ENCODE measurements at places on chromosomes 3 and 15.

GRCh38 chr3:196638861-196639482 lies 522 bp upstream of the NRROS start:
- DNase-seq: no peak

GRCh38 chr15:72315706-72316370 lies 4.1 kb downstream of the CELF6 start:
- DNase-seq: no peak

DNA sequence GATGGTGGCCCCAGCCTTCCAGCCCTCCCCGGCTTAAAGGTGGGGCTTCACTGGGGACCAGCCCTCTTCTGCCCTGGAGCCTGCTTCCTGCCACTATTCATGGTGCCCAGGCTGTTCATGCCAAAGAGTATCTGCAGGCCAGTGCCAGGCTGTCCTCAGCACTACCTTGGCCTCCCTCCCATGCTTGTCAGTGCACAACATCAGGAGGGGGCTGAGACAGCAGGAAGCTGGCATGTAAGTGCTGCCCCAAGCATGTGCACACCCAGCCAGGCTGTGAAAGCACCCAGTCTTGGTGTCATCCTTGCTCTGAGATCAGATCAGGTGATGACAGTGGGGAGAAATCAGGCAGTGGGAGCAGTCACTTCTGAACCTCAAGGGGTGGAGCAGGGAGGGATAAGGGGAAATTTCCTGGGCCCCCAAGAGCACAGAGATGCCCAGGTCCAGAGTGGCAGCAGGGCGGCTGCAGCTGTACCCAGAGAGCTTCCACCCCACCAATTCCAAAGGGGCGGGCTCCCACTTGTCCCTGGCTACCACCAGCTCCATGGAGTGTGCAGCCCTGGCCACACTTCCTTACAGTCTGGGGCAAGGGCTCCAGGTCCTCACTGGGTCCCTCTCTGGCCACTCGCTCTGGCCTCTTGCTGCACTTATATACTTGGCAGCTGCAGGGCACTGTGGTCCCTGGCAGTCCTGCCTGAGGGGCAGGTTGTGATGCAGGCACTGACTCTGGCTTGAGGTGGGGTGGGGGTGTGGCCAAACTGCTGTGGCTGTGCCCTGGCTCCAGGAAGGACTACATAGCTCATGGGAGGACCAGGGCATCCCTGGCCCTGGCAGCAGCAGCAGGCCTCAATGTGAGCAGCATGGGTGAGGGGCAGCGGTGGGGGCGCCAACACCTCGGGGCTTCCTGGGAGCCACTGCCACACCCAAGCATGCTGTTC lies 91.4 kb upstream of the TNFSF10 start:
- no peak for DNase-seq

GRCh38 chr3:66224220-66224619 lies 3.4 kb downstream of the SLC25A26 start:
- DNase-seq: no peak

- DNase-seq: peak; percentile 42
Observed at GRCh38 chr3:51371943-51372557, 13.0 kb upstream of the MANF start.

GRCh38 chr3:69406163-69406562 lies 20.3 kb upstream of the FRMD4B start:
- no peak for DNase-seq

- DNase-seq: no peak
Observed at GRCh38 chr15:78667578-78668236, 26.7 kb upstream of the CHRNB4 start.

GRCh38 chr15:100650685-100651084 lies 48.3 kb downstream of the ASB7 start:
- DNase-seq: no peak

DNA sequence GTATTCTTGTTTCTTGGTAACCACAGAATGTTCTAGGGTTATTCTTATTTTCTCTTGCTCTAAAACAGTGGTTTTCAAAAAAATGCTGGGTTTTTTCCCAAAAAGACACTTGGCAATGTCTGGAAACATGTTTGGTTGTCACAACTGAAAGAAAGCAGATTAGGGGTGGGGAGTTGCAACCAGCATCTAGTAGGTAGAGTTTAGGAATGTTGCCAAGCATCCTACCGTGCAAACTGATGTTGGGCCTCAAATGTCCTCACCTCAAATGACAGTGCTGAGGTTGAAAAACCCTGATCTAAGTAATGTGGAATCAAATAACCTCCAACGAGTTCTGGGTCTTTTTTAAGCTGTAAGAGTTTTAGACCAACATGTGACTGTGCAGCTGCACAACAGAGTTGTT lies 270.5 kb upstream of the STT3B start:
- no peak for DNase-seq

GRCh38 chr3:117710501-117710900 lies 1000.9 kb downstream of the TUSC7 start:
- no peak for DNase-seq

DNA sequence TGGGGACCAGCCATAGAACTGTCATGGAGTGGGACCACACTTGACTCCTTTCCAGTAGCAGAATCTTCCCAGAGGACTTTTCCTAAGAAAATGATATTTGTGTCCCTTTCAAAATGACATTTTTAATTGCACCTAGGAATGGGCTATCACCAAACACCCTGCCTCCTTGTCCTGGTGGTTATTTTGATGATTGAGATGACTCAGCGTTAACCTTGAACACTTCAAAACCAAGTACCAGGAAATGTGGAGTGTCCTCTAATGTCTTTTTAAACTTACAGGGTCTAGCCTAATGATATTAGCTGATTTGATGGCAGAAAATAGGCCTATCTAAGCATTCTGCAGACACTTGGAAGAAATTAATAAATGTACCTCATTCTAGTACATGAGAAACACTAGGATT lies 90.7 kb downstream of the HHLA2 start:
- DNase-seq: no peak

- no peak for DNase-seq
Observed at GRCh38 chr3:195154793-195155535, 116.0 kb downstream of the XXYLT1 start.

GRCh38 chr3:11948331-11948730 lies 55.9 kb upstream of the SYN2 start:
- no peak for DNase-seq

- DNase-seq: no peak
Observed at GRCh38 chr15:28963711-28964081, 77.9 kb downstream of the APBA2 start.

DNA sequence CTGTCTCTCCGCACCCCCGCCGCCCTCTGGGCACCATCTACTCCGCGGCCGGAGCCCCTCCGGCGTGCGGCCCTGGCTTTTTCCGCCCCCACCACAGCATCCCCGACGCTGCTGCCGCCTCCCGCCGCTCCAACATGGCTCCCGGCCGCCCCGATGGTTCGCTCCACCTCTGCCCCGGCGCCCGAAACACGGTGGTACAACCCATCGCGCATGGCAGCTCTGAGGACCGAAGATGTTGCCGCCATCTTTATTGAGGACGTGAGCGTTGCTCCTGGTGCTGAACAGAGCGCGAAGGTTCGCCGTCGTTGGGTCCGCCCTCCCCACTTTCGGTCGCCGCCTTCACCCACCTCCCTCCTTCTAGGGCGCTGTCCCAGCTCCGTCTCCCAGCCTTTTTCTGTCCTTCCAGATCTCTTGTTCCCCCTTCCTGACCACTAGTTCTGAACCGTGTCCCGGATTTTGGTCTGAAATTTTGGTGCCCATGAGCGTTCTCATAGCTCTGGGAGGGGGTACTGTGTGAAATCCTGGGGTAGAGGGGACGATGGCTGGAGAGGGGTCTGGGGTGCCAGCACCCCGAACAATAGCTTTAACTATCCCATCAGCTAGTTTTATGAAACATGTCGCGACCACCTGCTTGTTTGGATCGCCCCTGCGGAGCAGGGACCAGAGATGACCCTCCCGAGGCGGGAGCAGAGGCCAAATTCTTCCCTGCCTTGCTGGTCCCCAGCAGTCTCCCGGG lies at the start of gene CELSR3:
CELSR3 (minus strand) TSS at position 134 of the 736 bp plus-strand sequence. CDS start 252 bp downstream, outside the sequence.
- no peak for DNase-seq

DNA sequence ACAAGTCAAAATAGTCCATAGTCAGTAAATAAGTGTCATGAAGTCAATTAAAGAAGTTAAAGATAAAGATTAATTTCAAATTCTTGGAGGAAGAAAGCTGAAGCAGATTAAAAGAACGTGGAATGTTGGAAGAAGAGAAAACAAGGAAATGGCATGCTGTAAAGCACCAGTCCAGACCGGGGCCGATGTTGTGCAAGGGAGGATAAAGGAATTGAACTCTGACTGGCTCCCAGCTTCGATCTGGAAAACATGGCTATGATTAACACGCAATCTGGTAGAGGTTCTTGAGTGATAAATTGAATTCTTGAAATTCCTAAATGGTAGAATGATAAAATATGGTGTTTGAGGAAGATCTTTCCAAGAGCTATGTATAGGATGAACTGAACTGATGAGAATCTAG lies 194.4 kb downstream of the MEIS2 start:
- no peak for DNase-seq

- no peak for DNase-seq
Observed at GRCh38 chr15:69553686-69554085, 101.1 kb downstream of the RPLP1 start.

DNA sequence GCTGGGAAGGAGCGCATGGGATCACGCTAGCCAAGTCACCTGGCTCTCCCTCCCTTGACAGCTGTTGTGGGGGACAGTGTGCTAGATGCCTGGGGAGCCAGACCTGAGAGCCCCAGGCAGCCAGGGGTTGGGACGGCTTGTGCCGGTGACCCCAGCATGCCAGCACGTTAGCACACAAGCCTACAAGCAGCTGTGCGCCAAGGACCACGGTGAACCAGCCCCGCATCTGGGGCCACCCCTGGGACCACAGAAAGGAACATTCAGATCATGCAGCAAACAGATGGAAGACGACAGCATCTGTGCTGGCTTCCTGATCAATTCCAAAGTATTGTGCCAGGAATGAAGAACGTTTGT lies 64.8 kb downstream of the NTRK3 start:
- no peak for DNase-seq

DNA sequence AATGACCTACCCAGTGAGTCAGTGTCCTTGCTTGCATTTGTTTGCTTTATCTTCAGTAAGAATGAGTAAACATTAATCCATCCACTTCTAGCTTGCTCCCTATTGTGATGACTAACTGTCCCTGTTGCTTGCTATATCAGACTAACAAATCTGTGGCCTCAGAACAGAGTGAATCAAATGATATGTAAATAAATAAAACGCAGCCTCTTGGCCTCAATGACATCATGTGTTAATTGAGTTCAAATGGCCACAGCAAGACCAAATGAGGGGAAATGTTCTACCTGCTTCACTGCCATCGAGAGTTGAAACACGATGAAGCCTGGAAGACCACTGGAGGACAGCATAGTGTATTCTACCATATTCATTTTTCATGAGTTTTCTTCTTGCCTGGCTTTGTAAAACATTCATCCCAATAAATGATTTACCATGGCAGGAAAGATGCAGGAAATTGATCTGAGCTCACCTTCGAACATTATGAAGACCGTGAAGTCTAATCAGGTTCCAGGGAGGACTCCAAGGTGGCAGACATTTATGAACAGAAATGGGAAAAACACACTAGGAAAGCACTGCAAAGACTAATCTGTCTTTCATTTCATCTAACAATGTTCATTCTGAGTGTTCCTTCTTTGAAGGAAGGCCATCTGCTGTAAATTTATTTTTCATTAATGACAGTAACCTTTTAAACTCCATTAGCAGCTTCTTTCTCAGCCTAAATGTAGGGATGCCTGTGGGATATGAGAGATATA lies 1144.5 kb downstream of the TUSC7 start:
- no peak for DNase-seq

DNA sequence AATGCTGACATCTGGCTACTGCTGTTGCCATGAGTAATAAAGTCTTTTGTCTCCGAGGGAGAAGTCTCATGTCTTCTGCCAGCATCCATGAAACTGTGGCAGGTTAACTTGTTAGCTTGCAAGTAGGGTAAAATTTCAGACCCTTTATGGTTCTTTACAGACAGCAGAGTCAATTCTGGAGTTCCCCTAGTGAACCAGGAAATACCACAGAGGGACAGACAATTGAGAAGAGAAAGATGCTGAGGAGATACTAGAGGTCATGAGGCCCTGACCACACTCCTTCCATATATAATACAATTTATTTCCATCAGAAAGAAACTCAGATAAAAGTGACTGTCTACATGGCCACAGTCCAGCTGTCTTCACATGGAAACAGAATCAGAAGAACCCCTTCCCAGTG lies 38.1 kb downstream of the NMNAT3 start:
- DNase-seq: no peak

- DNase-seq: no peak
Observed at GRCh38 chr3:114745322-114746240, 401.5 kb downstream of the ZBTB20 start.

- no peak for DNase-seq
Observed at GRCh38 chr3:196726788-196727675, 12.6 kb upstream of the PAK2 start.

DNA sequence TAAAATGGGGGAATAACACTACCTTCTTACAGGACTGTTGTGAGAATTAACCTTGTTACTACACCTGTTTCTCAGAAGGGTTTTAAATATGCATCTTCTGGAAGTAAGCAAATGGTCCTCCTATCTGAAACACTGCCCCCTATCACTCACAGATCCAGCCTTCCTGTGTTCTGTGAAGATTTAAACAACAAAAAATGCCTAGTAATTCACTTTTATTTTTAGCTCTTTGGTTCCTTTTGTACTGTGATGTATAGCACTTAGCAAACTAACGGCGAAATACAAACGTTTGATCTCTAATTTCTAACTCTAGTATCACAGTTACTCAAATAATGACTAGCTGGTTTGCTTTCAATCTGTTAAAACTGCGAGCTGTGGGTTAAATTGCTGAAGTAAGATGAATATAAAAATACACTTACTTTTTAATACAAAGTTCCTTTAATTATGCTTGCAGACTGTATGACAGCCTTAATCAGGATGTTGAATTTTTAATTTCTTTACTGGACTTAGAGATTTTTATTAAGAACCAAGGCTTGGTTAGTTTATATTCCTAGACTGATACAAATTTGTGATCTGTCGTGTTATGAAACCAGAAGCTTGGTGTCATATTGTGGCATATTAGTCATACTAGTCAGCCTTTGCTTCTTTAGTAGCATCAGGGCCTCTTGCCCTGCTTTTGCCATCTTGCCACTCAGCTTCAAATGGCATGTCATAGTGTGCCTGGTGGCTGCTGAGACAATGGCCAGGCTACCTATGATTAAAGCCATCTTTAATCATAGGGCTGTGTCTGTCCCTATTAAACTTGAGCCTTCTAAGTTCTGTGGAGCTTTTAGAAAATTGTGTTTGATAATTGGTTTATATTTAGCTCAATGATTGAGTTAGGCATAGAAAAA lies 9.2 kb downstream of the EIF3J start:
- DNase-seq: no peak

- DNase-seq: peak; percentile 57
Observed at GRCh38 chr3:149970716-149971402, at the start of gene PFN2. PFN2 (minus strand) TSS chr3:149970895; CDS start chr3:149970856, 39 bp downstream.

DNA sequence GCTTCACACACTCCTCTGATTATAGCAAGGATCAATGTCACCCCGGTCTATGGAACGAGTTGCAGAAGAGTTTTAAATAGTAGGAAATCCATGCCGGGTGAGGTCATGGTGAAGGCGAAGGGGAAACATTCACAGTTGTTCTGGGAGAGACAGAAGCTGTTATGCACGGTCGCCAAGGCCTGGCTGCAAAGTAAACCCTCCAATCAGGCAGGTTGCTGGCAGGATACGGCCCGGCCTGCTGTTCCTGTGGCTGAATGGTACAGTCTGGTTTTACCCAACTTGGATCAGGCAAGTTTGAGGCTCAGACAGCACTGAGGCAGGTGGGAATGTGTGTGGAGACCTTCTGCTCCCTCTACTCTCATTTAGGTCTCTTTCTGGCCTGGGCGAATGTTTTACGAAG lies 45.3 kb upstream of the ATP2B2 start:
- DNase-seq: no peak

GRCh38 chr3:163422671-163423070 lies 1655.6 kb downstream of the SI start:
- DNase-seq: no peak

- no peak for DNase-seq
Observed at GRCh38 chr3:57160765-57161538, 4.2 kb downstream of the IL17RD start.

Data from activated CD8-positive, alpha-beta memory T cell treated with anti-CD3 and anti-CD28 coated beads, Interleukin-2, amount 50 U/mL, for 4 hours (primary cell).